Esophagus squamous epithelium (tissue), 5 donors: ENCODE measurements at places on chromosomes 6 and 20.

GRCh38 chr6:155313602-155314091, 637 bp downstream of the TFB1M start:
- no peak for DNase-seq

DNA sequence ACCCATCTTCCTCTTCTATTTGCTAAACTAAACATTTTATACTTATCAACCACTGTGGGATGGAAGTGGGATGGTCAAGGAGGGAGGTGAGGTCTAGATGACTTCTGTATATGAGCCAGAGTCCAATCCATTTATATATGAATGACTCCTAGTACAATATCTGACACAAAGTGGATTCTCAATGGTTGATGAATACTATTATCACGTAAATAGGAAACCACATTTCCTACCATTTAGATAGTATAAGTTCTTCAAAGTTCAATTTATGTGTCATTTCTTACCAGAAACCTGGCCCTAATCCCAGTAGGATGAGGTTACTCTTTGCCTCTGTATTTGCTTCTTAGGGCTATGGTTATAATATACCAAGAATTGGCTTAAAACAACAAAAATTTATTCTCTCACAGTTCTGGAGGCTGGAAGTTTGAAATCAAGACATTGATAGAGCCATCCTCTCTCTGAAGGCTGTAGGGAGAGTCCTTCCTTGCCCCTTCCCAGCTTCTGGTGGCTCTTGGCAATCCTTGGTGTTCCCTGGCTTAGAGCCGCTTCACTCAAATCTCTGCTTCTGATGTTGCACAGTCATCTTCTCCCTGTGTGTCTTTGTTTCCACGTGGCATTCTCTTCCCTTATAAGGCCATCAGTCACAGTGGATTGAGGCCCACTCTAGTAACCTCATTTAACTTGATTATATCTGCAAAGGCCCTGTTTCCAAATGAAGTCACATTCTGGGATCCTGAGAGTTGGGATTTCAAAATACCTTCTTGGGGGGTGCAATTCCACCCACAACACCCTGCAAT, 41.0 kb upstream of the RAB23 start:
- no peak for DNase-seq

DNA sequence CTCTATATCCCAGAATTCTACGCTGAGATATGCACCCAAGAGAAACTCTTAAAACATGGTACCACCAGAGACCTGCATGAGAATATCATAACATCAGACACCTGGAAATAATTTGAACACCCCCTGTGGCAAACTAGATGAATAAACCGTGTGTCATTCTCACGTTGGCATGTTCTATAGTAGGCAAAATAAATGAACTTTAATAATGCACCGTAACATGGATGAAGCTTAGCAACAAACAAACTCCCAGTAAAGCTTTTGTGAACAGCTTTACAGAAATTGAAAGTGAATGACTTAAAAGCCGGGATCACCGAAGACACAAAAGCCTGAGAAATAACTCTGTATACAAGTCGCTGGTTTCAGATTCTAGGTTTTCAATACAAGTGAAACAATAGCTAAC, 1166.8 kb upstream of the CITED2 start:
- DNase-seq, result no peak

DNA sequence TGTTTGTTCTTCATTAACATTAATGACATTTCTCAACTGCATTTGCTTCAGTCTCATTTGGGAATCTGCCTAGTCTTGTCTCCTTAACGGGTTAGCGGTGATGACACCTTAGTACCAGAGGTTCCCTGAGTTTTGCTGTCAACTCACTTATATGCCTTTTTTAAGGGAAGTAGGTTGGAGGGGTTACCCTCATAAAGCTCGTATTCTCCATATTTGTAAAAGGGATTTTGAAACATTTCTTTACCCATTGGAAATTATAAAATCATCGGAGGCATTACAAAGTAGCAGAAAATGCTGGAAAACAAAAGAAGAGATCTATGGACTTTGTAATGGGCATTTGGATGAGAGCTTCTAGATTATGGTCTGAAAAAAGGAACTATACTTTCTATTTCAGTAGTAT, 88.7 kb upstream of the PRDM1 start:
- no peak for DNase-seq

DNA sequence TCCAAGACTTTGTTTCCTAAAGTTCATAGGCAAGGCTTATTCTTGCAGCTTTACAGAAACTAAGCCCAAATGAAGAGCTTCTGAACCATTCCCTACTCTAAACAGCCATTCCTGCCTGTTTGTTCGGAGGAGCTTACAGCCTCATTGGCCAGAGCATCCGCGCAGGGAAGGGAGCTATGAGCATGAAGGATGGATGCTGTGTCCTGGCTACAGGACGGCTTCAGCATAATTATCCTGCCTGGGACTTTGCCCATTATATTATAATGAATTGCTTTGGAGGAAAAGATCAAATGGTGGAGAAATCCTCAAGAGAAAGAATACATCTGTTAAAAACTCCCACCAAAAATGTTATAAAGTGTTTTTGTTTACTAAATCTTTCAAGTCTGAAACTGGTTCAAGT, 378.2 kb upstream of the BTBD3 start:
- DNase-seq, result no peak

GRCh38 chr20:23132930-23133559, 46.9 kb upstream of the CD93 start:
- no peak for DNase-seq

DNA sequence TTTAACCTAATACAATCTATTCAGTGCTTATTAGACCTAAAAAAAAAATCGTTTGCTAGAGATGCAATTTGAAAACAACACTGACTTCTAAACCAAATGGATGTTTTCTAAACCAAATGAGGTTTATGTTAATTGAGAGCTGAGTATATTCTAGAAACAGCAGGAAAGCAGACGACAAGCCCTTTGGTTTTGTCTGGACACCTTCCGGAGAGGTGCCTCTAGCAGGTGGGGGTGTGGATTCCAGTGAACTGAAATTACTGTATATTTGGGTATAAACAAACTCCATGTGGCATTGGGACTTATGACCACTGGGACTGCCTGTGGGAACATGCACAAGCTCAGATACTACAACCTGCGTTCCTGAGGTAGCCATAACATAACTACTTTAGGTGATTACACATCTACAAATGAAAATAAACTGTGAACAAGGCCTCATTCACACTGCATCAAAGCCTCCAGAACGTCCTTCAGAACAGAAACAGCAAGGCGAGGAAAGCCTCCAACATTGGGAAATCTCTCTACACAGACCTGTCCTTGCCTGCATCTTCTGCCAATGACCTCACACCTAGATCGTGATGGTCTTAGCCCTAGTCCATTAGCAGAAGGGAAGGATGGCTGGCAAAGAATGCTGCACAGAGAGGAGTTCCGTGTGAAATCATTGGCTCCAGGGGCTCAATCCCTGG, 206.8 kb upstream of the FOXQ1 start:
- no peak for DNase-seq

GRCh38 chr6:167817016-167817415, 9.7 kb upstream of the AFDN start:
- no peak for DNase-seq

DNA sequence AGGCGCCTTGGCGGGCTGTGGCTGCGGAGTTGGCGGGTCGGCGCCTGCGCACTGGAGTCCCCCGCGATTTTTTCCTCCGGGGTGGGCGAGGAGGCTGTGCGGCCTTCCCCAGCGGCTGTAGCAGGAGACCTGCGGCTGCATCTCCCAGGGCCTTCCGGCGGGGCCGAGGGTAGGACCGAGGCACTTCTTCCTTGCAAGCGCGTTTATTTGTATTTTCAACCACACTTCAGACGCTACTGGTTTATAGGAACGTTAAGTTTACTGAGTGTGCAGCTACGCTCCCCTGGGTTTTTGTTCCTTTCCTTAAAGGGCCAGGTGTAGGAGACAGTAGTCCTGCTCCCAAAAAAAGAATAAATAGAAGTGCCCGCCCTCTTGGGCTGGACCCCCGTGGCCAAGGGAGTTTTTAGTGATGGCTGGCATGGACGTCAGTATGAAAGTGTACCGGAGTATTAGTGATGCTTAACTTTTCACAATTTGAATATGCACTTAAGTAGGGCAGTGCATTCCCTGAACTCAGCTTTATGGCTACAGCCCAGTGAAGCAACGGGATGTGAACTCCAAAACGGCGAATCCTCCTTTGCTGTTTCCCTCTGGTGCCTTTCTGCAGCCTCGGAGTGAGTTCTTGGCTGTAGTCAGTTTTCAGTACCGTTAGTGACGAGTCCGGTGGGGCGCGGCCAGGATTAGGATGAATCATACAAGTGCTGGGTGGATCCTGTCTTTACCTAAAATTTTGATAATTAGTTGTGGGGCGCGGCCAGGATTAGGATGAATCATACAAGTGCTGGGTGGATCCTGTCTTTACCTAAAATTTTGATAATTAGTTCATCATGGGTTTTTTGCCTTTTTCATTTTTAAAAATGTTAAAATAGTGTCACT, 1.0 kb upstream of the FBXO5 start:
- peak; percentile 23 for DNase-seq

DNA sequence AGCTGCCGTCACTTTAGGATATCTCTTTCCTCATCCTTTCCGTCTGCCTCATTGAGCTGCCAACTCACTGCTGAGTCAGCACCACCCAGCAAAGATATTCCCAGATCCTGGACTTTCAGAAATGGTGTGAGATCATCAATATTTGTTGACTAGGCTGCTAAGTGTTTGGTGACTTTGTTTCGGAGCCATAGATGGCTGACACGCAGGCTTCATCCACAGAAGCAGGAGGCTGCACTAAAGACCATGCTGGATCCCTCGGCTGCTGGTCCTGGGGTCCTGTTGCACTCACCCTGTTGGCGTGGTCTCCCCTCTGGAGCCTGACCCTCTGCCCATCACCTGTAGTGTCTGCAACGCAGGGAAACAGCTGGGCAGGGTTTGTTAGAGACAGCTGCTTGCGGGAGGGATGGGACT, 96.5 kb downstream of the ERMARD start:
- no peak for DNase-seq

- no peak for DNase-seq
These were observed 161.7 kb upstream of the AFDN start for GRCh38 chr6:167664678-167665660.
